ENCODE measurements at places on chromosomes 6 and 20. TPM values are rescaled to one million over a fixed set of nuclear protein-coding genes. Genes with fewer than 3 reads are reported as not detected.
A peak's percentile ranks its signal among the peaks of the same experiment; 100 is the strongest.

DNA sequence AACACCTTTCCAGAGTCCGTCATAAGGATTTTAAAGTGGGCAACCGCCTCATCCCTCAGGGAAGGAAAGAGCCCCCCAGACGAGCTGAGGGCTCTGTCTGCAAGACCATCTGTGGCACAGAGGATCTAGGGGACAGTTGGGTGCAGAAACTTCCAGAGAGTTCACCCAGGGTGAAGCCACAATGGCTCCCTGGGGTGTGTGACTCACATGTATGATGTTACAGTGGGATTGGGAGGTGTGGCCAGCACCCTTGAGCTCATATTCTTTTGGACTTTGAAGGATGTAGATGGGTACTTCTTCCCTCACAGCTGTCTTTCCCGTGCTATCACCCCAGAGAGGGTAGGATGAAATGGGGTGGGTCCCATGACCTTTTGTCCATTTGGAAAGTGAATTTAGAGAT, 95.5 kb downstream of the NCR2 start:
- no peak for DNase-seq
- no peak overlapping the region for H3K4me3 ChIP-seq
- H3K27ac ChIP-seq = no peak overlapping the region
- H3K4me1 ChIP-seq = peaks cover 35% of the 10 kb centered on the region
- H3K36me3 ChIP-seq = no peaks in the 10 kb centered on the region

- H3K27me3 ChIP-seq = peaks cover 8% of the 10 kb centered on the region
- H3K36me3 ChIP-seq = no peaks in the 10 kb centered on the region
- no peak overlapping the region for H3K4me3 ChIP-seq
Measured at GRCh38 chr6:34051331-34051919, 94.5 kb downstream of the GRM4 start.

DNA sequence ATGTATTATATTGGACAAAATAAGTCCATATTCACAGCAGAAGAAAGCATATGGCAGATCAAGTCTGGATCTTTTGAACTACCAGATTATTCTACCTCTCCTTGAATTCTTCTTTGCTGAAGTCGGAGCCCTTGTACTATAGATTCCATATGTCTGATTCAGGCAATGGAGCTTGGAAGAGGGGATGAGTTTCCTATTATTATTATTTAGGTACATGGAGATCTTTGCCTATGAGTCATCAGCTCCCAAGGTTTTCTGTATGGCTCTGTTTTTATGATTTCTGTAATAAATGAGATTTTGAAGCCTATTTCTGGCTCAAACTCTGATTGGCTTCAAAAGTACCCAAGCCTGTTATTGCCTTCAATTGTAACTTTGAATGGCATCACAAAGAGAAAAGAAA, 72.0 kb downstream of the OPRM1 start:
- H3K4me3 ChIP-seq = no peak overlapping the region
- H3K36me3 ChIP-seq = no peaks in the 10 kb centered on the region
- no peak for DNase-seq
- H3K4me1 ChIP-seq = no peaks in the 10 kb centered on the region
- H3K27ac ChIP-seq = no peak overlapping the region
- H3K27me3 ChIP-seq = no peaks in the 10 kb centered on the region

GRCh38 chr20:51607170-51607569, 64.7 kb upstream of the NFATC2 start:
- H3K4me1 ChIP-seq = no peaks in the 10 kb centered on the region
- no peaks in the 10 kb centered on the region for H3K27me3 ChIP-seq
- peaks cover 3% of the 10 kb centered on the region for H3K36me3 ChIP-seq
- H3K27ac ChIP-seq = no peak overlapping the region
- no peak overlapping the region for H3K4me3 ChIP-seq

- no peak overlapping the region for H3K4me3 ChIP-seq
- no peak for DNase-seq
- H3K36me3 ChIP-seq = no peaks in the 10 kb centered on the region
- H3K27ac ChIP-seq = no peak overlapping the region
- H3K27me3 ChIP-seq = no peaks in the 10 kb centered on the region
Measured at GRCh38 chr20:48846516-48847492, 19.0 kb upstream of the PREX1 start.

DNA sequence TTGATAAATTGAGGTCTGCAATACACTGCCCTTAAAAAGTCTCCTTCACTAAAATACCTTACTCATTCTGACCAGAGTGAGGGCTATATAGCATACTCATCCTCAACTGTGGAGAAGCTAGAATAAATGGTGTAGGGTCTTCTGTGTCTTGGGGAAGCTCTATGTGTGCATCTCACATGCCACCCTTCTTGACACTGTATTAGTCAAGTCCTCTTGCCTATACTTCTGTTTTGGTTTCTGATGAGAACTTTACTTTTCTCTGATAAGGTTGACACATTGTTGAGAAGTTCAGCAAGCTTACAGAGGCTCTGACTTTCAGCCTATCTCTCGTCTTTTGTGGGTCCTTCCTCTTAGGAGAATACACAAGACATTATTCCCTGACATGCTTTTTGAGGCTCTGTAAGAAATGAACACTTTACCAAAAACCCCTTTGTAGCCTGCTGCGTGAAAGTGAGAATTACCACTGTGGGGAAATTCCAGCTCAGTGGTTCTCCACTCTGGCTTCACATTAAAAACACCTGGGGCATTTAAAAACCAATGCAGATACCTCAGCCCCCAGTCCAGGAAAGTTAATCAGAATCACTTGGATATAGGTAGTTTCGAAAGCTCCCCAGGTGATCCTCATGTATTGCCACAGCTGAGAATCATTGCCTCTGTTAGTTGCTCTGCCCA, 372.1 kb upstream of the HS3ST5 start:
- no peaks in the 10 kb centered on the region for H3K27me3 ChIP-seq
- no peak for DNase-seq
- H3K4me3 ChIP-seq = no peak overlapping the region
- H3K4me1 ChIP-seq = no peaks in the 10 kb centered on the region
- H3K36me3 ChIP-seq = no peaks in the 10 kb centered on the region

GRCh38 chr20:21505161-21505809, 8.6 kb downstream of the NKX2-2 start:
- H3K27me3 ChIP-seq = peaks cover 95% of the 10 kb centered on the region
- H3K4me1 ChIP-seq = peaks cover 7% of the 10 kb centered on the region
- H3K27ac ChIP-seq = no peak overlapping the region
- peak overlapping the region; percentile 45 for H3K4me3 ChIP-seq
- DNase-seq = peak; percentile 85

- no peak overlapping the region for H3K27ac ChIP-seq
- H3K36me3 ChIP-seq = no peaks in the 10 kb centered on the region
- no peaks in the 10 kb centered on the region for H3K27me3 ChIP-seq
- no peak overlapping the region for H3K4me3 ChIP-seq
Measured at GRCh38 chr6:149694921-149695320, 23.0 kb downstream of the LATS1 start.

GRCh38 chr6:136956590-136957544, 34.8 kb downstream of the SLC35D3 start:
- H3K4me1 ChIP-seq = peaks cover 3% of the 10 kb centered on the region
- no peak overlapping the region for H3K27ac ChIP-seq
- DNase-seq = no peak

DNA sequence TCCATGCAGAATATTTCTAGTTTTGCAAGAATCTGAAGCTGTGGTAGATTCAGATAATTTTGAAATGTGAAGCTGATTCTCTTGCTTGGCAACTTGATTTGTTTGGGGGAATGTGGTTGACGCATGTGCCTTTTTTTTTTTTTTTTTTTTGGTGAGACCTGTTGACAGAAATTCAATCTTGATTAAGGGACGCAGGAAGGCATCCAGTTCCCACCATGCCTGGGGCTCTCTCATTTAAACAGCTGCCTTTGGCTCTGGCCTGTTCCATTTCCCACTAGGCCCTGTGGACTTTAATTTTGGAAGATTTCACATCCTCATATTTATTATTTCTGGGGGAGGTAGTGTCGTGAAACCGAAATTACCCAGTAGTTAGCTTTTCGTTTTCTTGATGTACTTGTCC, 8.6 kb downstream of the TPX2 start:
- no peaks in the 10 kb centered on the region for H3K4me1 ChIP-seq
- no peak overlapping the region for H3K27ac ChIP-seq
- H3K36me3 ChIP-seq = no peaks in the 10 kb centered on the region
- no peak overlapping the region for H3K4me3 ChIP-seq

DNA sequence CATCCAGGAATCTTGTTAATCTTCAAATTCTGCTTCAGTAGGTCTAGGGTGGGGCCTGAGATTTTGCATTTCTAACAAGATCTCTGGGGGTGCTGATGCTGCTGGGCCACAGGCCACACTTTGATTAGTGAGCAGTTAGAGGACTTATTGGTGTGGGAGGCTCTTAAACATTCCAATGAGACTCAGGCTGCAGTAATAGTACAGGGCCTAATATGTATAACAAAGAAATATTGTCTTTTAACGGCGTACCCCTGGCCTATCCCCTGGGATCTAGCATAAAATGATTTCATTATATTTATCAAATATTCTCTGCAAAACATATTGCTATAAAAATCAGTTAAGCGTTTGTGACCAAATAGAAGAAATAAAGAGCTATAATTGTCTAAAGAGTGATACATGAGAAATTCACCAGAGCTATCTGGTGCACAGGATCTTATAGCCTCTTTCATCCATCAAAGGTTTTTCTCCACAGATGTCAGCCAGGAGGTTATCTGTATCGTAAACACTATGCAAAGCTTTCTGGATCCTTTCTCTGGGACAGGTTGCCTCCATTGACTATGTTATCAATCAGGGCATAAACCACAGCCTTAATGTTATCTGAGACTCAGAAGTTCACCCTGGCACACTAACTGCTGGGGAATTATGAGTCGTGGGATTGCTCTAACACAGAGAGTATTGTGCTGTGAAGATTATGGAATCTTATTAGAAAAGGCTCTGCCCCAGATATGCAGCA, 488.5 kb upstream of the MAP3K7 start:
- H3K27ac ChIP-seq = no peak overlapping the region
- no peak overlapping the region for H3K4me3 ChIP-seq
- DNase-seq = no peak

DNA sequence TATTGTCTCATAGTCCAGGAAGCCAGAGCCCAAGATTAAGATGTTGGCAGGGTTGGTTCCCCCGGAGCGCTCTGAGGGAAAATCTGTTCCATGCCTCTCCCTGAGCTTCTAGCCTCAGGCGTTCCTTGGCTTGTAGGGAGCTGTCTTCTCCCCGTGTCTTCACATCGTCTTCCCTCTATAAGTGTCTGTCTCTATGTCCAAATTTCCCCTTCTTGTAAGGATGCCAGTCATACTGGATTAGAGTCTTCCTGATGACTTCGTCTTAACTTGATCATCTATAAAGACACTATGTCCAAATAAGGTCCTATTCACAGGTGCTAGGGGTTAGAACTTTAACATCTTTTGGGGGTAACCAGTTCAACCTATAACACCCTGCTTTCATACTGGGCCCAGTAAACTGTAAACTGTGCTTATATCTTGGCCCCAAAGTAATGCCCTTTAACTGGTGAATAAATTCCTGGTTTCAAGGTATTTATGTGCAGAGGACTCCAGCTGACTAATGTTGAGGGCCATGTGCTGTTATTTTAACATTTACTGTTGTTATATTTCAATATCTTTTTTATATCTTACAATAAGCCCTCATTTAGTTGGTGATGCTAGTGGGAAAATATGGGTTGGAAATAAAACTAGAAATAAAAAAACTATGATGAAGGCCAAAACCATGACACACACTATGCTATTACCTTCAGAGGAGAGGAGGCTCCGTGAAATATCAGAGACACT, 101.7 kb upstream of the IYD start:
- no peaks in the 10 kb centered on the region for H3K27me3 ChIP-seq
- H3K36me3 ChIP-seq = no peaks in the 10 kb centered on the region
- DNase-seq = no peak
- H3K4me1 ChIP-seq = no peaks in the 10 kb centered on the region

- DNase-seq = peak; percentile 32
- H3K36me3 ChIP-seq = no peaks in the 10 kb centered on the region
- H3K4me1 ChIP-seq = peaks cover 11% of the 10 kb centered on the region
- no peaks in the 10 kb centered on the region for H3K27me3 ChIP-seq
- H3K27ac ChIP-seq = peak overlapping the region; percentile 4
Measured at GRCh38 chr20:57941604-57942381, 232.0 kb upstream of the PMEPA1 start.

DNA sequence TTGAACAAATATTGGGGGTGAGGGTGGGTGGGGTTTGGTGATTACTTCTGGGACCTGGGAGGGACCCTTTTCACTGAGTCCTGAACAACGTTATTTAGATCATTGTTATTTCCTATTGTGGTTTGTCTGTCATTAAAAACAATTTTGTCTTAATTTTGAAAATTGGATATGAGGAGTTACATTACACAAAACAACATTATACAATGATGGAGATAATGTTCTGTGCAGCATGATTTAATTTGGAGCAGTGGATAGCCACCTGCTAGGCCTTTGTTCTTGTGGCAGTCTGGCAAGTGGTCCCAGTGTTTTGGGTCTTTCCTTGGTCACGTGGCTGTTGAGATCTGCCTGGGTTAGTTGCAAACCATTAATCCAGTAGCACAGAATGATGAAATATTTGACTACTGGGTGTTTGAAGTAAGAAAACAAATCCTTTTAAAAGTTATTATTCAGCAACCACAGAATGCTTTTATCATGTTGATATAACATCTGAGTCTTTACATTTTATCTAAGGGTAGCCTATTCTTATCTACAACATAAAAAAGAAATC, 172.8 kb downstream of the CDKAL1 start:
- H3K4me3 ChIP-seq = no peak overlapping the region
- no peaks in the 10 kb centered on the region for H3K36me3 ChIP-seq
- DNase-seq = no peak
- H3K4me1 ChIP-seq = no peaks in the 10 kb centered on the region
- no peaks in the 10 kb centered on the region for H3K27me3 ChIP-seq

DNA sequence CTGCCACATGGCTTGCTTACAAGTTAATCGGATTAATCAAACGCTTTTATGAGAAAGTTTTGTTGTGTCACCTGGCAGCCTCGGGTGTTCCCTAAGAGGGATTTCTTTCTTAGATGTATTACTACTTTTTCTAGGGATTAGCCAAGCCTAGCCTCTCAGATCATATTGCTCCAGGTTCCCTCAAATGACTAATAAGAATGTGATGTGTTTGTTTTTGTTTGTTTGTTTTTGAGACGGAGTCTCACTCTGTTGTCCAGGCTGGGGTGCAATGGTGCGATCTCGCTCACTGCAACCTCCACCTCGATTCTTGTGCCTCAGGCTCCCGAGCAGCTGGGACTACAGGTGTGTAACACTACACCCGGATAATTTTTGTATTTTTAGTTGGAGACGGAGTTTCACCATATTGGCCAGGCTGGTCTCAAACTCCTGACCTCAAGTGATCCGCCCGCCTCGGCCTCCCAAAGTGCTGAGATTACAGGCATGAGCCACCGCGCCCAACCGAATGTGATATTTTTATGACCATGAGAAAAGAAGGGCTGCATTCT, 977 bp downstream of the HMGN4 start:
- H3K27me3 ChIP-seq = no peaks in the 10 kb centered on the region
- H3K27ac ChIP-seq = peak overlapping the region; percentile 97
- peaks cover 12% of the 10 kb centered on the region for H3K4me1 ChIP-seq
- no peaks in the 10 kb centered on the region for H3K36me3 ChIP-seq
- DNase-seq = no peak
- peak overlapping the region; percentile 43 for H3K4me3 ChIP-seq

Gene VEGFA
- 179 TPM for total RNA-seq

Gene ULBP2
- 0.10 TPM for total RNA-seq

Gene RHAG
- total RNA-seq = not detected

Gene SEL1L2
- not detected for total RNA-seq

Gene CCN6
- not detected for total RNA-seq

Gene REV3L
- 37.2 TPM for total RNA-seq

Gene CFAP206
- 0.20 TPM for total RNA-seq

Gene COL20A1
- not detected for total RNA-seq

Gene MYL9
- 31.8 TPM for total RNA-seq

Gene PLAGL2
- 41.1 TPM for total RNA-seq

Gene FBXL4
- total RNA-seq = 31.0 TPM

Gene SYNDIG1
- 1.5 TPM for total RNA-seq

Measured in hepatocyte (in vitro differentiated cells).